ENCODE measurements at places on chromosomes 1 and 21.

DNA sequence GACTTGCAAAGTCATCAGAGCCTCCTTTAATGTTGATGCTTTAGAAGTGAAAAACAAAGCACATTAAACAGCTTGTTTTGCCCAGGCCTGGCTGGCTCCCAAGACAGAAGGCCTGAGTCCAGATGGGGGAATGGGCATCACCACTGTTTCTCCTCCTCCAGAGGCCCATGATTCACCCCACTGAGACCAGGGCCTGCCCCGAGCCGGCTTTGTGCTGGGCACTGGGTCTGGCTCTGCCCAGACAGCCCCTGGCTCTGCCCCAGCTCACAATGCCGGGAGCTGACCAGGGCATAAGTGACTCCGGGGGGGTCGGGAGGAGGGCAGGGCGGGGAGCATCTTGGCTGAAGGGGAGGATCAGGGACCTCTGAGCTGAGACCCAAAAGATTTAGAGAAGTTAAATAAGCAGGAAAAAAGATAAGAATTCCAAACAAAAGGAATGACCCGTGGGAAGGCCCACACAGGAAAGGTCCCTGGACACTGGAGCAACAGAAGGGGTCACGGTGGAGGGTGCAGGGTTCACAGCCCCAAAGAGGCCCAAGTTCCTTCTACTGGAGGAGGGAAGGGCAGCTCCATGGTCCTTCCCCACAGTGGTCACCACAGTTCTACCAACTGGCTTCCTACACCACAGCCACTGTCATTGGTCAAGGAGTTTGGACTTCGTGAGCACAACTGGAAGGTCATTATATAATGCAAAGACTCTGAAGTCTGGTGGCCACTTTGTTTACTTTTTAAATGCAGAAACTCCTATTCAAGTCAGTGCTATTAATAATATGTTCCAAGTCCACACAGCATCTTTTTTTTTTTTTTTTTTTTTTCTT is 5.5 kb downstream of the C2CD2 start:
- DNase-seq: no peak

- no peak for DNase-seq
These were observed 24.9 kb upstream of the LRIG2 start for GRCh38 chr1:113048064-113048463.

DNA sequence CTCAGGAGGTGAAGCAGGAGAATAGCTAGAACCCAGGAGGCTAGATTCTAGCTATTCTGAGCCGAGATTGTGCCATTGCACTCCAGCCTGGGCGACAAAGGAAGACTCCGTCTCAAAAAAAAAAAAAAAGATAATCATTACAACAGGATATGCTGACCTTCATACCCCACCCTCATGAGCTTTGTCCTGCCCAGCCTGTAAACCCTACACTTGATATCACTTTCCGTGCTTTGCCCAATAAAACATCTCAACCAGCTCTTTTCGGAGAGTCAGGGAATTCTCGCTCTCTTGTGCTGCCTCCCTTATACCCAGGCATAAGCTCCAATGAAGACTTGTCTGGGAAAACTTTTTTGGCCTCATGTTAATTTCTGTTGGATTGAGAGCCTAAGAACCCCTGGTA is 1.5 kb upstream of the TRNAU1AP start:
- no peak for DNase-seq

GRCh38 chr1:43978551-43979260 is at the start of gene B4GALT2:
B4GALT2 (plus strand) TSS chr1:43979210; CDS start chr1:43981161, 1,951 bp downstream.
- no peak for DNase-seq

GRCh38 chr1:230430499-230430898 is 4.4 kb upstream of the PGBD5 start:
- no peak for DNase-seq

- DNase-seq: peak; percentile 89
These were observed at the start of gene LRRC8C for GRCh38 chr1:89632657-89633247. LRRC8C (plus strand) TSS chr1:89633120; CDS start chr1:89686474, 53,354 bp downstream.

- DNase-seq: no peak
These were observed 116.5 kb downstream of the SMYD2 start for GRCh38 chr1:214397497-214397896.

DNA sequence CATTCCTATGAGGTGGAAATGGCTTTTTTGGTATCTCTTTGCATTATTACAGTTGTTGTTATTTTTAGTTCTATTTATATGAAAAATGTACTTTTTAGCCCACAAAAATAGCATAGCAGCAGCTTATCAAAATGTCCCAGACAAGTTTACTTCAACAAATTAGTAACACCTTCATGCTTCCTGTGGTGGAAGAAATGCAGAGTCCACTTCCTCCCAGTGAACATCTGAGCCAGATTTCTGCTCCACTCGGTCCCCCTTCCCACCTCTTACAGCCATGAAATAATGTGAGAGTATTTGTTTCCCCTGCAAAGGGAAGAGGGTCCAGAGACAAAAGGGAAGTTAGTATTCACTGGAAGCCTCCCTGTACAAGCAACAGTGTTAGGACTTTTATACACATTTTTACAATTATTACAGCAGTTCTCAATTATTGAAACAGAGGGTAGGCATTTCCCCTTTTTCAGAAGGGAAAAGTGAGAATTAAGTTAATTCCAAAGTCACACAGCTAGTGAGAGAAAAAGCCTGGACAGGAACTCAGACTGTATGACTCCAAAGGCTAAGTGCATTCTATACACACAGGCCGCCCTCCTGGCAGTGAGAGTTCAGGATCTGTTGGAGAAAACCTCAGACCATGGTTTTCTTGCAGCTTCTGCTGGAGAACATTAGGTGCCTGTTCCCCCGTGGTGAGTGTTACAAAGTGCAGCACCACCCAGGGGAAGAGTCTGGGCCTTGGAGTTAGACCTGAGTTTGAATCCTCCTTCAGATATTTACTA is 126.5 kb downstream of the PBX1 start:
- DNase-seq: no peak

DNA sequence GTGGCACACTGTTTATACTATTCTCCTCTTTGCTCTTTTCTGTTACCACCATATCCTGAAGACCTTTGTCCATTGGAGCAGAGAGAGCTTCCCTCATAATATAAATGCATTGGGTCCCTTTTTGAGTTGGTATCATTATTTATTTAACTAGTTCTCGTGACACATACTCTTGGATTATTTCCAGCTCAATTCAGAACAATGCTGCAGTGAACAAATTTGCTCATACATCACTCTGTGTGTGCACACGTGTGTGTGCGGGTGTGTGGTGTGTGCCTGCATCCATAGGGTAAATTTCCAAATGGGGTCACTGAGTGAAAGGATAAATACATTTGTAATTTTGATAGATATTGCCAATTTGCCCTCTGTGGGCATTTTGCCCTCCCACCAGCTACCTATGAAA is 5.8 kb downstream of the PLA2G2A start:
- DNase-seq: no peak

GRCh38 chr1:44029260-44029910 is 1.9 kb downstream of the SLC6A9 start:
- DNase-seq: no peak

GRCh38 chr1:158002022-158002630 is 8.7 kb downstream of the KIRREL1 start:
- DNase-seq: no peak

DNA sequence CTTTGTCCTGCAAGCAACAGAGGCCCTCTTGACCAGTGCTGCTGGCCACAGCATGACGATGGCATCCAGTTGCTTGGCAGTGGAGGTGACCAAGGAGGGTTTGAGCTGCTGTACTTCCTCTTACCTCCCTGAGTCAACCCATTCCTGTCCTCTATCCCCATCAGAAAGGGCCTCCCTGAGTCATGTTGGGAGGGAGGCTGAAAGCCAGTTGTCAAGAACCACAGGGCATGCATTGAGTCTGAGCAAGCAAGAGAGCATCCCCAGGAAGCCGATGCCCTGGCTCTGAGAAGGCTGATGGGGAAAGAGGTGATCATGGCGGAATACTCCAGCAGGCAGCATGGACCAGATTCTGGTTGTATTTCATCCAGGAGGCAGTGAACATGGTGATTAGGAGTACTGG is 69.6 kb downstream of the LACTBL1 start:
- no peak for DNase-seq

- no peak for DNase-seq
These were observed 36.6 kb downstream of the RIMS3 start for GRCh38 chr1:40628903-40629292.

- no peak for DNase-seq
These were observed 199.9 kb downstream of the LYPLAL1 start for GRCh38 chr1:219373616-219373935.

- no peak for DNase-seq
These were observed 4.6 kb downstream of the SPATC1L start for GRCh38 chr21:46179708-46180078.

DNA sequence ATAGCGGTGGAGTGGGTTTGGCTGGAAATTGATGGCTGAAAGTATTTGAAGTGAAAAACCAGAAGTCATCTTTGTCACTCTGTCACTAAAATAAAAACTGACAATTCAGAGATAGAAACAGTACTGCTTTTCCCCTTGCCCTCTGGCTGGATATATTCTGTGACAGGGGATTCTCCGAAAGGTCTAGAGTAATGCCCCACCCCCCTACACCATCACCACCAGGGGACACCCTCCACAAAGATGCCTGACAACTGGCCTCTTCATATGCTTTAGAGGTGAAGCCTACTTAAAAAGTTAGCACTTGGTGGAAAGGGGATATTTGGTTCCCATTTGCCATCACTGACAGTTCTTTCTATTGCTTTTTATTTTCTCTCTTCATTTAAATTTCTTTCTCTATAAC is 73.5 kb downstream of the SGIP1 start:
- no peak for DNase-seq

DNA sequence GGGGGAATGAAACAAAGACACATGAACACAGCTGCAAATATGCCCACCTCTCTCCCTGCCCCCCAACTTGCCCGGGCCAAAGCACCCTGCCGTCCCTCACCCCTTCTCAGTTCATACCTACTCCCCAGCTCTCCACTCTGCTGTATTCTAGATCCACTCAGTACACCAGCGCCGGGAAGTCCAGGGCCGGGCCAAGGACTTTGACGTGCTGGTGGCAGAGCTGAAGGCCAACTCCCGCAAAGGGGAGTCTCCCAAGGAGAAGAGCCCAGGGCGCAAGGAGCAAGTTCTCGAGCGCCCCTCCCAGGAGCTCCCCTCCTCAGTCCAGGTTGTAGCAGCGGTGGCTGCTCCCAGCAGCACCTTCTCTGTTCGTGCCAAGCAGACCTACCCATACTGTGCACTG is 5.0 kb downstream of the ATXN7L2 start:
- DNase-seq: no peak

GRCh38 chr1:17070163-17070525 is 16.3 kb upstream of the SDHB start:
- no peak for DNase-seq

- no peak for DNase-seq
These were observed 5.1 kb downstream of the DNAJB4 start for GRCh38 chr1:78009836-78010235.

DNA sequence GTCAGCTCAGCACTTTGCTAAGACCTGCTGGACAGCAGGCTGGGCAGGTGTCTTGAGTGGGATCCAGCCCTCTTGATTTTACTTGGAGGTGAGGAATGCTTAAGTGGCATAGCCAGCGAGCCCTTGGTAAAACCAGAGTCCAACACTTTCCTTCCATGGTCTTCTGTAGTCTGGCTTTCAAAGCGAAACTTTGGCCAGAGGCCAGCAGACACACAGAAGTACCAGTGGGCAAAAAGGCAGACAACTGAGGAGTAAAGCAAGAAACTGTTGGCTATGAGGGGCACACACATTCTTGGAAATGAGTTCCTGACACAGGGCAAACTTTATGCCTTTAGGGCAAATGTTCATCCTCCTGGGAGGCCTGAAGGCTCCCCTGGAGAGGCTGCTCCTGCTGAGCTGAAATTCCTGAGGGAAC is 281.0 kb upstream of the POU3F1 start:
- no peak for DNase-seq

- no peak for DNase-seq
These were observed 43.4 kb downstream of the NMNAT2 start for GRCh38 chr1:183374825-183375224.

GRCh38 chr1:115862403-115862802 is 21.5 kb upstream of the NHLH2 start:
- no peak for DNase-seq

GRCh38 chr1:183194527-183195141 is 8.6 kb downstream of the LAMC2 start:
- no peak for DNase-seq

DNA sequence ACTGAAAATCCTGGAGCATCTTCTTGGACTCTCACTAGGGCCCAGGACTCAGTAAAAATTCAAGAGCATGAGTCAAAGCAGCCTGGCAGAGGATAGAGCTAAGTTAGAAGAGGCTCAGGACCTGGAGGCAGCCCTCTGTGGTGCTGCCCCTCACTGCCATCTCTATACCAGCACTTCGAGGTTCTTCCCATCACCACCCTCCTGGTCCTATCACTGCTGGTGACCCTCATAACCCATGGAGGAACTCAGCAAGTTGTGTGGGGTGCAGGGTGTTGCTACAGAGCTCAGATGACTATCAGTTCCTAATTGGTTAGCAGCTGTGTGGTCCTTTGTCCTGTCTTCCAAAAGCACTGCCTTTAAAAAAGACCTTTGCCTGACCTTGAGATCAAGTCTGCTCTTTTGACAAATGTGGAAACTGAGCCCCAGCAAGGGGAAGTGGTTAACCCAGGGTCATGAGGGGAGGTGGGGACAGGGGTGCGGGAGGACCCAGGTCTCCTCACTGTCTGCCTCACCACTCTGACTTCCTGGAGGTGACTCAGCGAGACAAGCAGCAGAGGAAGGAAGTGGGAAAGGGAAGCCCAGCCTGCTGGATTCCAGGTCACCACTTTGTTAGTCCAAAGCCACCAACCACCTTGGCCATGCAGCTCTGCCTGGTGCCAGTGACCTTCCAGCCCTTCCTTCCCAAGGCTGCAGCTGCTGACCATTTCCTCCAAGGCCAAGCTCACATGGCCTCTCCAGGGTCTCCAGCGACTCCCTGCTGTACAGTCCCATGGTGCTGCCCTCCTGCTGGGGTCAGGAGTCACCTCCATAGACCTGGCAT is 199.4 kb upstream of the EDN2 start:
- no peak for DNase-seq

DNA sequence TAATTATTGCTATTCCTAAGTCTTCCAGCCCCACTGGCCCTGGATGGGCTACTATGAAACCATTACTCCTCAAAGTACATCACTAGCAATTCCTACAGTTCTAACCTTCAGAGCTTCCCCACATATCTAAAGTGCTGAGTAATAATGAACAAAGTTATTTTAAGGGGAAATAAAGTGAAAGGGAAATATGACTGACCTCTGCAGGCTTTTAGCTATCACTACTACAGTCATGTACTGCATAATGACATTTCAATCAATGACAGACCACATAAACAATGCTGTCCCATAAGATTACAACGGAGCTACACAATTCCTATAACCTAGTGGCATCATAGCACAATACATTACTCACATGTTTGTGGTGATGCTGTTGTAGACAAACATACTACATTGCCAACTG is 32.5 kb upstream of the ASPM start:
- DNase-seq: no peak

GRCh38 chr1:162228586-162228985 is 148.1 kb downstream of the SPATA46 start:
- DNase-seq: no peak

- DNase-seq: no peak
These were observed 3.3 kb downstream of the POFUT2 start for GRCh38 chr21:45284456-45284741.

- no peak for DNase-seq
These were observed 90.7 kb downstream of the ARHGEF10L start for GRCh38 chr1:17630048-17630830.

GRCh38 chr1:77539519-77540142 is 142.8 kb downstream of the ZZZ3 start:
- DNase-seq: no peak
